ENCODE measurements at places on chromosomes 4 and X.

DNA sequence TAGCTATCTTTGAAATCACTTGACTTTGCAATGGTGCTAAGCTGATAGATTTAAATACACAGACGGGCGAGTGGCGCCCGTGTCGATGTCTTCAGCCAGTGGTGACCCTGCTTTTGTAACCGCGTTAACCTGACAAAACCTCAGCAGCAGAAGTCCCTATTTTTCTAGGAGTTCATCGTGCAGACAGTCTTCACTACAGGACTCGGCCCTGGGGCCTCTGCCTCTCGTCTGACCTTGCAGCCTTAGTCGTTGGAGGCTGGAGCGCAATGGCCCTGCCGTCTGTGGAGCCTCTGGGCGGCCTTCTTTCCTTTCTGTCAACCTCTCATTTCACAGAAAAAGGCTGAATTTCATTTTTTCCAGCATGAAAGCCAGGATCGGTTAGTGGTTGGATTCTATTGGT is 57.9 kb downstream of the CPLX1 start:
- no peak for DNase-seq

- no peak for DNase-seq
These were observed 157.1 kb downstream of the TRIML1 start for GRCh38 chr4:188296331-188296730.

GRCh38 chr4:175540151-175540550 is 271.9 kb downstream of the GPM6A start:
- no peak for DNase-seq

GRCh38 chrX:22526339-22526738 is 253.6 kb downstream of the CBLL2 start:
- DNase-seq: no peak

- DNase-seq: no peak
These were observed 30.5 kb downstream of the ATRX start for GRCh38 chrX:77755561-77755960.

DNA sequence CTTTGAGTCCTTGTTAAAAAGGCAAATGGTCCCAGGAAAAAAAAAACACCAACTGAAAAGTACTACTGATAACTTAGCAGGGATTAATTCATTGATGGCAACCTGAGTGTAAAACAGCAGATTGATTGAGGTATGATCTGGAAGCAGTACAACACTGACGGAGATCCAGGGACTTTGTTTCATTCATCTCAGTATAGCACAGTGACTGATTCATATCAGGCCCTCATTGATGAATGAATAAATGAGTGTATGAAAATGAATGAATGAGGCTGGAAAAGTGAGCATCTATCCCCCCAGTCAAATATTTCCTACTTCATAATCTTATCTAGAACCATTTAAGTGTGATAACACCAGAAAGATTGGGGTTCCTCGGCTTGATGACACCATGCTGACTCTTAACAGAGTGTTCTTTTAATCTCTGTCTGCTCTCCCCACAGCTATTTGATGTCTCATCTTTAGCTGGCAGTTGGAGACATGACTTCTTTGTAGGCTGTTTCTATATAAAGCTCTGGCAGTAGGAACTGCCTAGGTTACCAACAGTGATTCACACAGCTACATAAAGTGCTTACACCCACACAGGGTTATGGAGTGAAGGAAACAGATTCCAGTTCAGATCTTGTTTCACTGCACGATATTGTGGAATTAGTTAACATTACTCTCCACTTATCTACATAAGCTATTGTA is 18.6 kb upstream of the RNF128 start:
- no peak for DNase-seq

DNA sequence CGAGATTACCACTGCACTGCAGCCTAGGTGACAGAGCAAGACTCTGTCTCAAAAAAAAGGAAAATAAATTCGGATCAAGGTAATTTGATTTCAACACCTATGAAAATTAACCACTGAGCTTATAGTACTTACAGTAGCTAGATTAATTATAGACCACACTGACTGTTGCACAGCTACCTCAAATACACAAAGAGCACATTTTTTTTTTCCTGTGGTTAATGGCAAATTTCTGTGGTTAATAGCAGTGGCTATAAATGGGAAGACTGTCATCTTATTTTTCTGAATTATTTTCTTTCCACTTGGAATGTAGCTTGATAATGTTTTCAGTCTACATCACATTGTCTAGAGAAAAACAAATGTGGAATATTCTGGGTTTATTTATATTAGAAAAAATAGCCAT is 1661.6 kb upstream of the PCDH7 start:
- no peak for DNase-seq

DNA sequence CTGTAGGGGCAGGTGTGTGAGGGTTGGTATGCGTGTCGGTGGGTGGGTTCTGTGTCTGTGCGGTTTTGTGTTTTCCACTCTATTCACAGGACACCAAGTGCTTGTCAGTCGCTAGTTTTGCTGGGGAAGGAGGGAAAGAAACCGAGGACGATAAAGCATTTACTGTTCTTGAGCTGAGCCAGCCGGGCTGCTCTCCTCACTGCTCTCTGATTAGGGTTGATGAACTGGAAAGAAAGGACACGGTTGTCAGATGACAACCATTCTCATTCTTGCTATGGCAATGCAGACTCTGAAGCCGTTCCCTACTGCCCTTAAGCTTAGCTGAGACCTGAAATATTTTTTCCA is 832 bp downstream of the EGFL6 start:
- no peak for DNase-seq

GRCh38 chr4:120709991-120710390 is 212.5 kb downstream of the PRDM5 start:
- no peak for DNase-seq

DNA sequence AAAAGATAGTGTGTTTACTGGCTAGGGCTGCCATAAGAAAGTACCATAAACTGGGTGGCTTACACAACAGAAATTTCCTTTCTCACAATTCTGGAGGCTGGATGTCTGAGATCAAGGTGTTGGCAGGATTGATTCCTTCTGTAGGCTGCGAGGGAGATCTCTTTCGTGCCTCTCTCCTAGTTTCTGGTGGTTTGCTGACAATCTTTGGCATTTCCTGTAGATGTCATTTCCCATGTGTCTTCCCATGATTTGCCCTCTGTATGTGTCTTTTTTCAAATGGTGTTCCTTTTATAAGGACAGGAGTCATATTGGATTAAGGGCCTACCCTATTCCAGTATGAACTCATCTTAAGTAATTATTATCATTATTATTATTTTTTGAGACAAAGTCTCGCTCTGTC is 27.9 kb upstream of the LCORL start:
- DNase-seq: no peak

- no peak for DNase-seq
These were observed 94.8 kb downstream of the TET2 start for GRCh38 chr4:105241451-105241850.

DNA sequence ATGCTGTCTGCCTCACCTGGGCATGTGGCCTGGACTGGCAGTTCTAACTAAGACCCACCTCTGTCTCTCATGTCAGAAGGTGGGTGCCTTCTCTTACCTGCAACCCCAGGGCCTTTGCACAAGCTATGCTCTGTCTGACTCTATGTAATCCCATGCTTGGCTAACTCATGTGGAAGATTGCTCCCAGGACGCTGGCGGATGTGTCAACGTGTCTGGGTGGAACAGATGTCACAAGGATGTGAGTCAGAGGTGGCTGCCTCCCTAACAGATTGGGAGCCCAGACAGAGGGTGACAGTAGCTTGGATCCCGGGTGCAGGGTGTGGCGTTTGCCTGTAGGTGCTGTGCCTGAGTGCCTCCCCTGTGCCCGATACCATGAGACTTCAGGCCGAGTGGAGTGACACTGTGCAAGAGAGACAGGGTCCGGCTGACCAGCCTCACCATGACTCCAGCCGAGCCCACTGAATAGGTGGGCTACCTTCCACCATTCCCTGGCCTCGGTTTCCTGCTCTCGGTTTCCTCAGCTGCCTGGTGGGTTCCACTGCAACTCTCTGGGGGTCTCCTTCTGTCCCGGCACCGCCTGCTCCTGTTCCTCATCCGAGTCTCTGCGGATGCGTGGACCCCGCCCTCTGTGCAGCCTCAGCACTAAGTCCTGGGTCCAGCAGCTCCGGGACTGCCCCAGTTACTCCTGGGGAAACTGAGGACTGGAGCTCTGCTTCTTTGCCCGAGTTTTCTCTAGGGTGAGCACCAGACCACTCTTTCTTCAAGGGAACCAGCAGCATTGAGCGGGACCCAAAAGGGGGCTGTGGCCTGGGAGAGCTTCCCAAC is 11.0 kb downstream of the SH3BP2 start:
- no peak for DNase-seq

- DNase-seq: no peak
These were observed 11.1 kb downstream of the CNGA2 start for GRCh38 chrX:151745651-151746050.

GRCh38 chr4:151687021-151687640 is 73.7 kb downstream of the GATB start:
- DNase-seq: no peak

DNA sequence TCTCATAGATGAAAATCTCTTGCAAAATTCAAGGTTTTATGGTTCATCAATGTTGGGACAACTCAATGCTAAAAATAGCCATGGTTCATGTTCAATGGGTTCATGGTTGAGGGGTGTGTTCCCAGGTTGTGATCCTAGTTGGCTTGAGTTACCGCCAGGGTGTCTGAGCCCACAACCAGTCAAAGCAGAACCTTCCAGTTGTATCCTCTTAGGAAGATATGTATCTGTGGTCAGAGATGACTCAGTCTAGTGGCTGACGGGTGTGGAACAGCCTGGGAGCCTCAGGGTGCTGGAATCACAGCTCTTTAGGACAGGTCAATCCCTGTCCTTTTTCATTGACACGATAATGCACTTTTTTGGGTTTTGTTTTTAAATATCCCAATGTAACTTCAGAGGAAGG is 192.3 kb upstream of the NR3C2 start:
- no peak for DNase-seq

GRCh38 chr4:127730142-127730913 is at the start of gene SLC25A31:
SLC25A31 (plus strand) TSS chr4:127730400; CDS start chr4:127730546, 146 bp downstream.
- no peak for DNase-seq

- DNase-seq: no peak
These were observed 264.0 kb upstream of the SLIT2 start for GRCh38 chr4:19987746-19988145.

- DNase-seq: no peak
These were observed 62.6 kb upstream of the KLF3 start for GRCh38 chr4:38601244-38601915.

- peak; percentile 65 for DNase-seq
These were observed at the start of gene TCEAL8 for GRCh38 chrX:103254921-103255493. TCEAL8 (minus strand) TSS chrX:103255155; CDS start chrX:103253979, 1,176 bp downstream.

- no peak for DNase-seq
These were observed 4.3 kb upstream of the HAUS7 start for GRCh38 chrX:153474718-153475117.

DNA sequence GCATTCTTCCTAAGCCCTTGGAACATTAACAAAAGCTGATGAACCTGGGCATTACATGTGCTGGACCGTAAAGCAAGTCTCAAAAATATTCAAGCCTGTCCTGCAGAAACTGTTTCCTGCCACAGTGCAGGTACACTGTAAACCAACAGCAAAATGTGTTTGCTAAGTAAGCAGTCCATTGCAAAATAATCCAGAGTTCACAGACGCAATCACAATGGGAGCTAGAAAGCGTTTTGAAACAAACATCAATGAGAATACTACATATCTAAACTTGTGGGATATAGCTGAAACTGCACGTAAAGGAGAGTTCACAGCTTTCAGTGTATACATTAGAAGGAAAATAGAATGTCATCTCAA is 61.6 kb downstream of the RGS12 start:
- DNase-seq: no peak

DNA sequence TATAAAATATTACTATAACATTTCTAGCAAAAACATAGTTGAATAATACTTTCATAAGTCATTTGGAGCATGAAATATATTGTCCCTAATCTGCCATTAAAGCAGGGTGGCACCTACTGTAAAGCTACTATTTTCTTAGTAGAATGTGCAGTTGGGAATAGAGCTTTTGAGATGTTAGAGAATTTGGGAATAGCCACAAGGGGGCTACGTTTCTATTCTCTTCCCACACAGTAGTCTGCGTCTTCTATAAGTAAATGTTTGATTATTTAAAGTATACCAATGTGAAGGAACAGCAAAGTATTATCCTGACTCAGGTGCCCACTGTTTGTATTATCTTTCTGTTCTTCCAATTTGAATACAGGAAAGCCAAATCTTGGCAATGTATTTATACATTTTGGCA is 323.2 kb upstream of the GIMD1 start:
- no peak for DNase-seq

DNA sequence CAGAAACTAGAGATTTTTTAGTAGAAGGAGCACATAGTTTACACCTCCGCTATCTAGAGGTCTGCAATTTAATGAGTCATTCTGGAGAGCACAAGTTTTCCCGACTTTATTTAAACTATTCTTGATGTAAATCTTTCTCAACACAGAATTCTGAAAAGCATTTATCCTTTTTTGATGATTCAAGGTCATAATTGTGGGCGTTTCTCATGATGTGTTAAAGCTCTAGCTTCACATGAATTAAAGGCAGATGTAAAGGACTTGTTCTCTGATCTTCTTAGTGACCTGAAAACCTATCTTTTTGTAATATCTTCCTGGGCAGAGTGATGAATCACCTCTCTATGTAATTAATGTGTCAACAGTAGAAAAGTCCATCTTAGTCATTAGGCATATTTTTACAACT is 128.8 kb downstream of the COMMD8 start:
- DNase-seq: no peak

DNA sequence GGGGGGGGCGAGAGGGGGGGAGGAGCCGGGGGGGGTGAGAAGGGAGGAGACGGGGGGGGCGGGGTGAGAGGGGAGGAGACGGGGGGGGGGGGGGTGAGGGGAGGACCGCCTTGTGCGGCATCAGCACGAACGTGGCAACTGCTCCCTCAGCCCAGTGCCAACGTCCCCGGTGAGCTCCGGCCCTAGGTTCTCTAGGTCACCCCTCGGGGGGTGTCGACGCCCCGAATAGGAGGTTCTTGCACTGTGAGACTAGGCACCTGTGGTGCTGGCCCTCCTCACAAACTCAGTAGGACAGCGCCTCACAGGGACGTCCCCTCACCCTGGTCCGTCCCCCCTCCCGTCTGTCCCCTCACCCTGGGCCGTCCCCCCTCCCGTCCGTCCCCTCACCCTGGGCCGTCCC is 21.5 kb upstream of the GTPBP6 start:
- DNase-seq: peak; percentile 5

DNA sequence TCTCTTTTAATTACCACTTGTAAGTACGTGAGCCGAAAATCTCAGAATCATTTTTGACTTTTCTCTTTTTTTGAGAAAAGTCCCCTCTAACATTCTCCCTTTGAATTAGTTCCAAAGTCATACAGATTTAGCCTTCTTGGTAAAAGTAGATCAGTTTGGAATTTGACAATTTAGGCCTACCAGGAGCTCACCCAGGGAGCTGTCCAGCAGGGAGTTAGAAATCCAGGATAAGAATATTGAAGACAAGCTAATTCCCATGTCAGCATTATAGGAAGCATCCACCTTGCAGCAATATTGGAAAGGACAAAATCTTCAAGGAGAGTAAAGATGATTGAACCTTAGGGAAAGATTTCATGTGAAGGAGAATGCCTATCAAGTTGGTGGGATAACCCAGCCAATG is 352.2 kb upstream of the CPEB2 start:
- no peak for DNase-seq

All from WERI-Rb-1 (cell line).